ENCODE measurements at places on chromosomes 11 and 22.

- DNase-seq: no peak
These were observed 124.1 kb upstream of the CSNK2A3 start for GRCh38 chr11:11476971-11477645.

DNA sequence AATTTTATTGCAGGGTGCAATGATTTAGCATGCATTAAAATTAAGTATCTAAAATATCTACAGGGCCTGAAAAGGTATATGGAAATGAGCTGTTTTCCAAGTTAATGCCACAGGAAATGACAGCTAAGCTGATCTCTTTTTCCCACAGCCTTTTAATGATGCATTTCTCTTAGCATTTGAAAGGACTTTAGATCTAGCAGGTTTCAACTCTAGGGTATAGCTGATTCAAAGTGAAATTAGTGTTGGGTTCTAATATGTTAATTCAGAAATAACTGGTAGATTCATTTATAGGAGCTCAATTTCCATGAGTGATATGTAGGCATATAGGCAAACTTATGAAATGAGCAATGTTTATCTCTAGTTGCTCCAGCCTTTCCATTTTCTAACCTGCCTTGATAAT, 274.2 kb downstream of the CASP12 start:
- no peak for DNase-seq

DNA sequence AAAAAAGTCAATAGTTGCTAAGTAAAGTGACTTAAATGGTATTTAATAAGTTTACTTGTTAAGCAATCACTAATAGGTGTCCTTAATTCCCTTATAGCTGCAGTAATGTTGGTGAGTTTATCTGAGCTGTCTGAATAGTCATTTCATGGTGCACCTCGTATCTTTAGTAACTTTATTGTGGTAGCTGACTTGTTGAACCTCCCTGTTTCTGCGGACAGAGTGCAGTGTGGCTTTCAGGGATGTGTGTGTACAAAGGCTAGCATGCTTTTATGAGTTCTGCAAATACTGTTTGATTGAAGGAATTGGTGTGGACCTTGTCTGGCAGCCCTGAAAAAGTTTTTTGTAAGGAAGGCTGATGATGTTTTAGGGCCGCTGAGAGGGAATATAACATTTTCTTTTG, 2.6 kb downstream of the ZNRF3 start:
- no peak for DNase-seq

DNA sequence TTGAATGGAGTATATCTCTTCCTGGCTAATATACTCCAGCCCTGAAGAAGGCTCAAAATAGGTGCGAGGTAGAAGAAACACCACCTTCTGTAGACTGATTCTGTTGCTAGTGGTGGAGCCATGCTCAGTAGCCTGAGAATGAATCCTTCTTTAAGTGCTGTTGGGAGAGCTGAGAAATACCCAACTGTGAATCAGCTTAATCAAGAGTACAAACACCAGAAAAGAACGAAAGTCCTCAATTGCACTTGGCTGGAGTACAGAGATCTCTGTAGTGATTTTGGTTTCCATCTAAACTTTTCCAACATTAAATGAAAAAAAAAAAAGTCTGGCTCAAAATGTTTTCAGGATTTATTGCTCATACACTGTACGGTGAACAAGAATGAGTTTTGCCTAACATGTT, 619.1 kb downstream of the METTL15 start:
- DNase-seq: no peak

GRCh38 chr11:102114032-102114431, 3.8 kb downstream of the YAP1 start:
- no peak for DNase-seq

GRCh38 chr11:133834682-133835592, 10.4 kb downstream of the SPATA19 start:
- DNase-seq: peak; percentile 53

DNA sequence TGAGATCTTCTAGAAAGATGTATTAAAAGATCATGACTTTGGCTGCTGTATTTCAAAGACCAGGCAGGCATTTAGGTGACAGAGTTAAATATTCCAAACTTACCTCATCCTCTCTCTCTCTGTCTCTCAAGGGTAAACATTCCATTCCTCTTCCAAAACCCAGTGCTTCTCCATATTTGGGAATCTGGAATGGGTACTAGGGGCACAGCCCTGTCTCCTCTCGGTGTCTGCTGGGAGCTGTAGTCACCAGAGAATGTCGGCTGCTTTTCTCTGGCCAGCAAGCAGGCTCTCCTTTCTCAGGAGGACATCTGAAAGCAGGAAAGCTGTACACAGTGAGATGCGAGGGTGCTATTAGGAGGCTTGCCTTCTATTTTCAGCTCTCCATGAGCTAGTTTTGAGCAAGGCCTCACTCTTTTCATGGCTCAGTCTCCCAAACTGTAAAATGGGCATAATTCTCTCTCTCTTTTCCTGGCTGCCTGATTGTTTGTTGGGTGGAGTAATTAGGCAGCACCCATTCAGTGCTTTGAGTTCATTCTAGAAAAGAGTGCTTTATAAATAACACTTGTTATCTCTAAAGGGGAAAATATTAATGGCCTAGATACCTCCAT, 9.3 kb upstream of the PEX26 start:
- DNase-seq: no peak

GRCh38 chr11:18280438-18281045, 14.5 kb downstream of the SAA1 start:
- DNase-seq: no peak

DNA sequence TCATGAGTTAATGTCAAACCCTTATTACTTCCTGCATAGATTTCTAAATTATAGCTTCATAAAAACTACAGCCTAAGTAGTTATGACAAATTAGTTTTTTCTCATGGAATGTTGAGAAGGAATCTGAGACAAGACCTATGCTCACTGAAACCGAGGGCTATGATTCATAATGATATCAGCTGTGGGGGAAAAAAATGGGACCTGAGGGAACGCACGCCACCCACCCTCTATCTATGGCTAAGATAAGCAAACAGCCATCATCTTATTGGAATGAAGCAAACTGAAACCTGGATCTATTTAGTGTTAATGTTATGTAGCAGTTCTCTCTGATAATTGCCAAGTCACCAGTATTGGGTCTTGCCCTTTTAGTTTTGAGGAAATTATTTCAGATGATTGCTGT, 906.9 kb upstream of the RAG2 start:
- no peak for DNase-seq

DNA sequence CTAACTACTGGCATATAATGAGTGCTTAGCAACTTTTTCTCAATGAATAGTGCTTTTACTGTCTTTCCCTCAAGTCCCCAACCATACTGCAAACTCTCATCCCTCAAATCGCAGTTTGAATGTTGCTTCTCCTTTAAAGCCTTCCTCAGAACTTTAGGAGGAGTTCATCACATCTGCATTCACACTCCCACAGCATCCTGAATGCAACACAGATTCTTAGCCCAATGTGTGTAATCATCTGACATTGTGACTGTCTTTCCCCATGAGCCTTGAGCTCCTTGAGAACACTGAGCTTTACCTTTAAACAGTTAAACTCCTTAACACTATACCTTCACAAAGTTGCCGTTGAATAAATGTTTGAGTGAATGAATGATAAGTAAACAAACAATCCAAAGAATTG, 81.7 kb upstream of the FAM181B start:
- DNase-seq: no peak

DNA sequence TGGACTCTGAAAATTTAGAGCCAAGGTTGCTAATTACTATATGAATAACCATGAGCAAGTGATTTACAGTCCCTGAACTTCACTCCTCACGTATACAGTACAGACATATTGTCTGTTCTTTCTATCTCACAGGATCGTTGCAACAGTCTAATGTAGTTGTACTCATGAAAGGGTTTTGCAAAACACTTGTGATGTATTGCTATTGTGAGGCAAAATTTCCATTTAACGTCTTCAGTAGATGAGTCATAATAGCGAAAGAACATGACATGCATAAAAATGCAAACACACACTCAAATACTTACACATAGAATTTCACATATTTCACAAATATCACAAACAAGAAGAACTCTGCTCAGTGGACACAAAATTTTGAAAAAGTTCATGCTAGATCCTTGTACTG, 134.6 kb upstream of the TRPC6 start:
- no peak for DNase-seq

DNA sequence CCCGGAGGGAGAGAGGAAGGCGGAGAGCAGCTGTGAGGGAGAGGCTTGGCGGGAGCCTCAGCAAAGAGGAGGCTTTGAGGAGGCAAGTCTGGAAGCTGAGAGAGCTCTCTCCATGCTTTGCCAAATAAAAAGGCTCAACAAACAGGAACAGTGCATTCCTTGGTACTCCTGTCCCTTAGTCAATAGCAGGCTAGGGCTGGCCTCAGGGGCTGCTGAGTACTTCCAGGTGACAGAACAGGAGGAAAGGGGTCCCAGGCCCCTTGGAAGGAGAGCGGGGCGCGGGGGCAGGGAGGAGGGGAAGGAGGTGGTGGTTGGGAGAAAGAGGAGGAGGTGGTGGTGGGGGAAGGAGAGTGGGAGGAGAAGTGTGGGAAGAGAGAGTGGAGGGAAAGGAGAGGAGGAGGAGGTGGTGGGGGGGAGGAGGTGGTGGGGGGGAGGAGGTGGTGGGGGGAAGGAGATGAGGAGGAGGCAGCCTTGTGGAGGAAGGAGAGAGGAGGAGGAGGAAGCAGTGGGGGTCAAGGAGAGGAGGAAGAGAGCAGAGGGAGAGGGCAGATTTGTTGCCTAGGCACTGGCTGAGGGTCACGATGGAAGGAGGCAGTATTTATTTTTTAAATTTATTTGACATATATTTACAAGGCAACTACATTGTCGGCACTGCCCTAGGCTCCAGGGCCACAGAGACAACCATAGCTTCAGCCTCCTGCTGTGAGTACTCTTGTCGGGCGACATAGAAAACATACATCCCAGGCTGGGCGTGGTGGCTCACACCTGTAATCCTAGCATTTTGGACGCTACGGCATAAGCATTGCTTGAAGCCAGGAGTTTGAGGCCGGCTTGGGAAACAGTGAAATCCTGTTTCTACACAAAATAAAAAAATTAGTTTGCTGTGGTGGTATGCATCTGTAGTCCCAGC, 74.2 kb upstream of the ZBED5 start:
- DNase-seq: no peak

- DNase-seq: no peak
These were observed 470 bp downstream of the C11orf98 start for GRCh38 chr11:62664405-62665074.

GRCh38 chr22:45541382-45541979, 38.8 kb downstream of the FBLN1 start:
- DNase-seq: no peak

DNA sequence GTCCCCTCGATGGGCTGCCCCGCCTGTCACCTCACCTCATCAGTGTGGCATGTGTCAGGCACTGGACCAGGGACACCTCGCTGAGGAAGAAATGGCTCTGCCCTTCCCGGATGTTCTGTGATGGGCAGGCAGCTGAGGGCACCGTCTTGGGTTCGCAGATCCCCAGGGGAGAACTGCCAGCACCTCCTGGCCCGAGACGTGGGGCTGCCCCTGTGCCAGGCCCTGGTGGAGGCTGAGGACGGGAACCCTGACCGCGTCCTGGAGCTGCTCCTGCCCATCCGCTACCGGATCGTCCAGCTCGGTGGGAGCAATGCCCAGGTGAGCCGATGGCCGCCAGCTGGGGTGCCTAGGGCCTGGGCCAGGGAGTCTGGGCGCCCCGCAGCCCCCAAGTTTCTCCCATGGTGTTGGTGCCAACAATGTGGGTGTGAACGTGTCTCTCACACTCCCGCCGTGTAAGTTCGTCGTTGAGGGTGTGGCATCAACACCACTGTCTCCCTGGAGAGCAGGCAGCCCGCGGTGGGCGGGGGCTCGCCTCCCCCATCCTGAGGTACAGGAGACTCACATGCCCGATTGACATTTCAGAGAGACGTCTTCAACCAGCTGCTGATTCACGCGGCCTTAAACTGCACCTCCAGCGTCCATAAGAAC, 7.3 kb upstream of the GTSE1 start:
- no peak for DNase-seq

GRCh38 chr11:58179648-58180047, 9.2 kb upstream of the OR9Q2 start:
- DNase-seq: no peak

DNA sequence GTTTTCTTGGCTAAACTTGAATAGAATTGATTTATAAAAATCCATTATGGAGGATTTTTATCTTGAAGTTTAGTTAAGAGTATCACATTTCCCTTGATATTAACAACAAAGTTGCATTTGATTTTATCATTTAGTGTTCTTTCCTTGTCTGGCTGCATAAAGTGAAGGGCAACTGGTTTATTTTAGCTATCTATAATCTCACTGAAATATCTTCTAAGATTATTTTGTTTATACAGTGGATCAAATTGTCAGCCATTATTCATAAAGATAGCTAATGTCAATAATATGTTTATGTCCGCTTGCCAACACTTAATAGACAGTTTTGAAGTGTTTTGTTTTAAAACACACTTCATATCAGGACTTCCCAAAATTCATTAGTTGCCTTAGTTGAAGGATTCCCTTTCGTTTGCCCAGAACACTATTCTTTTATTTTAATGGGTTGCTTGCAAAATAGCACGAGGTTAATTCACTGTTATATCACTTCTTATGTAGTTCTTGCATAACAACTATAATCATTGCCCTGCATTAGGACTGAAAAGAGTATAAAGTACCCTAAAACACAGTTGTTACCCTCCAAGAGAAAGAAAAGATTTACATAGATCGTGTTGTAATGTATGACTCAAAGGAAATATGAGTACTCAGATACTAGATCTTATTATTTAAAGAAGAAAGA, 73.0 kb downstream of the MSANTD4 start:
- no peak for DNase-seq

- DNase-seq: no peak
These were observed 609 bp downstream of the MAPK11 start for GRCh38 chr22:50269573-50269969.

DNA sequence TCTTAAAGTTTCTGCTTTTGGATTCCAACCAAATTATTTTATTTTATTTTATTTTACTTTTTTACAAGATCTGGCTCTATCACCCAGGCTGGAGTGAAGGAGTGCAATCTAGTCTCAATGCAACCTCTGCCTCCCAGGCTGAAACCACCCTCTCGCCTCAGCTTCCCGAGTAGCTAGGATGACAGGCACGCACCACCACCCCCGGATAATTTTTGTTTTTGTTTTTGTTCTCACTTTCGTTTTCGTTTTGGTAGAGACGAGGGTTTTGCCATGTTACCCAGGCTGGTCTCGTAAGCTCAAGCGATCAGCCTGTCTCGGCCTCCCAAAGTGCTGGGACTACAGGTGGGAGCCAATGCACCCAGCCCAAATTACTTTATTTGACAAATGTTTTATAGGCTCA, 219.8 kb downstream of the ETS1 start:
- DNase-seq: no peak

All from stimulated activated CD4-positive, alpha-beta T cell treated with anti-CD3 and anti-CD28 coated beads, Interleukin-12 subunit alpha, Interleukin-12 subunit beta, amount 100 ng/mL, for 48 hours (primary cell).